ENCODE measurements at places on chromosomes 16 and 17.

- DNase-seq: no peak
These were observed 98.3 kb upstream of the MYOCD start for GRCh38 chr17:12567077-12568053.

GRCh38 chr16:88619859-88620815, 18.2 kb upstream of the IL17C start:
- peak; percentile 68 for DNase-seq

GRCh38 chr17:72862276-72862999, 230.1 kb downstream of the SLC39A11 start:
- DNase-seq: no peak

DNA sequence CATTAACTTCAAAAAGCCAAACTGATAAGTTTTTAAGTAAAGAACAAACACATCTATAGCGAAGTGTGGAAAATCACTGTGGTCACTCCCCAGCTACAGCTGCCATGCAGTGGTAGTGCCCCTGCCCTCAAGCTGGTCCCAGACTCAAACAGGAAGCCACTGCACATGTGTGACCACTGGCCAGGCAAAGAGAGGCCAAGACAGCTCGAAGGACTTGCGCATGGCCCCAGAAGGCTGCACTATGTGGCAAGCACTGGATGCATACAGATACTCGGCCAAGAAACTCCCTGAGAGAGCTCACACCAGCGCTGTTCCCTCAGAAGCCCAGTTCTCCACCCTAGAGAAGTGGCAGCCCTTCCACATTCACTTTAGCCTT, 82.4 kb downstream of the ANKRD11 start:
- no peak for DNase-seq

- no peak for DNase-seq
These were observed 74.7 kb downstream of the WIPI1 start for GRCh38 chr17:68382582-68383085.

- DNase-seq: no peak
These were observed 21.6 kb upstream of the TOB1 start for GRCh38 chr17:50887705-50888245.

GRCh38 chr17:51298508-51299371, 38.4 kb downstream of the UTP18 start:
- DNase-seq: no peak

DNA sequence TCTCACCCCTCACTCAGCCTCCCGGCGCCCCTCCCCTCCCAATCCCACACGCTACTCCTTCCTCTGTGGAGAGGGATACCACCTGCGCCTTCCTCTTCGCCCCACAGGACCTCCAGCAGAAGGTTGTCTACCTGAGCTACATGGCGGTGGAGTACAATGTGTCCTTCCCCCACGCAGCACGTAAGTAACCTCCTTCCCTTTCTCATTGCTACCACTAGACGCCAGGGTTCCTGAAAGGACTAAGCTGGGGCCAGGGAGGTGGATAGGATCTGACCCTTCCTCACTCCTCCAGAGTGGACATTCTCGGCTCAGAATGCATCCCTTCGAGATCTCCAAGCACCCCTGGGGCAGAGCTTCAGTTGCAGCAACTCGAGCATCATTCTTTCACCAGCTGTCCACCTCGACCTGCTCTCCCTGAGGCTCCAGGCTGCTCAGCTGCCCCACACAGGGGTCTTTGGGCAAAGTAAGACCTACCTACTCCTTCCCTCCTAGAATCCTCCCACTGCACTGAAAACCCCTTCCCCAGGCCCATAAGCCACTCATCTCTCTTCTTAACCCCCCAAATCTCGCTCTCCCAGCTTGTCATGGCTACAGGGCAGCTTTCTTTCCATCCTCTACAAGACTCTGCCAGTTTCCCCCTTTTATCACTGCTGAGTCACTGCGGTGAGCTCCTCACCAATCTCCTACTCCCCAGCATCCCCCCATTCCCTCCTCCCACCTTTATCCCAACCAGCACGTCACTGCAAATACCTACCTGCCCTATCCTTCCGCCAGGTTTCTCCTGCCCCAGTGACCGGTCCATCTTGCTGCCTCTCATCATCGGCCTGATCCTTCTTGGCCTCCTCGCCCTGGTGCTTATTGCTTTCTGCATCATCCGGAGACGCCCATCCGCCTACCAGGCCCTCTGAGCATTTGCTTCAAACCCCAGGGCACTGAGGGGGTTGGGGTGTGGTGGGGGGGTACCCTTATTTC, 1.5 kb downstream of the CD68 start:
- no peak for DNase-seq

DNA sequence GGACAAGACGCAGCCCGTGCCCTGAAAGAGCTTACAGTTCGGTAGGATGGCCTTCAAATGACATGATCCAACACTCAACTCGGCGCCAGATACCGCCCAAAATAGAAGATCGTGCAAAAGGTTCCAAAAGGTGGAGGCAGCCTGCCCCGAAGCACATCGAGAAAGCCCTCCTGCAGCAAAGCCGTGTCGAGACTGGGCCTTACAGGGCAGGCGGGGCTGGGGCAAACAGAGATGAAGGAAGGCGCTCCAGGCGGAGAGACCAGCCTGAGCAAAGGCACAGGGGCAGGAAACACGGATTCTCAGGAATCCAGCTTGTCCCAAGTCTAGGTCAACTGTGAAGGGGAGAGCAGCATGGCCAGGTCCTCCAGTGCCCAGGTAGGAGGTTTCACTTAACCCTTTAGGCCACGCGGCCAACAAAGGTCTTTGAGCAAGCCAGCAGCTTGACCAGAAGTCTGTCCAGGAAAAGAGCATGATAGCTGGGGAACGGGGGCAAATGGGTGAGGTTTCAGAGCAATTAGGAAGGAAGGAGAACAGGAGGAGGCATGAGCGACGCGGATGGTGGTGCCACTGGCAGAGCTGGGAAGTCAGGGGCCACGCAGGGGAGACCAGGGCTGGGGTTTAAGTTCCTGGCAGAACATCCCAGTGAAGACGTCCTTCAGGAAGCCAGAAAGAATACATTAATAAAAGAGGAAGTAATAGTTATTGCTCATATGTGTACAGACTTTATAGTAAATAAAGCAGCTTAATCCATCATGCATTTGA, 21.2 kb upstream of the EIF1 start:
- no peak for DNase-seq

DNA sequence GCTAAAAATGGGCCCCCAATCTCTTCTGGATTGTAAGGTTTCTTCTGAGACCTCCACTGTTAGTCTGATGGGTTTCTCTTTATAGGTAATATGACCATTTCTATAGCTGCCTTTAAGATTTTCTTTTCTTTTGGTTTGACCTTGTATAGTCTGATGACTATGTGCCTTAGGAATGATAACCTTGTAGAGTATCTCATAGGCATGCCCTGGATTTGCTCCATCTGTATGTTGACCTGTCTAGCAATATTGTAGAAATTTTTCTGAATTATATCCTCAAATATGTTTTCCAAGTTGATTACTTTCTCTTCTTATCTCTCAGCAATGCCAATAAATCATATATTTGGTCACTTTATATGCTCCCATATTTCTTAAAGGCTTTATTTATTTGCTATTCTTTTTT, 1403.8 kb upstream of the GOT2 start:
- DNase-seq: no peak

DNA sequence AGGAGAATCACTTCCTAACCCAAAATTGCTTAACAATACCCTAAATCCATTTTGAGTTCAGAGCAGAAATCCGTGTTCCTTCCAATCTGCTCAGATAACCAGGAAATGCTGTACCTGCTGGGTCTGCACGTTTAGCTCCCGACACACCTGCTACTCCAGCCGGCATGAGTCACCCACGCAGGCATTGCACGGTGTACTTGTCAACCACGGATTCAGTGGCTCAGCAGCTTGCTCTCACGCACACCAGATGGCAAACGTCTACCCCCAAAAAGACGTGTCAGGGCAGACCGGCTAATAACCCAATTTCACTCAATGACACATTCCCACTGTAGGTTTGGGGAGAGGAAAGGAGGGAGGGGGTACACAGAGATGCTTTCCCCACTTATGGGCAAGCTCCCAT, 468.1 kb downstream of the SOX9 start:
- no peak for DNase-seq

- no peak for DNase-seq
These were observed 235.7 kb downstream of the STX8 start for GRCh38 chr17:9339958-9340357.

- peak; percentile 4 for DNase-seq
These were observed 372.7 kb downstream of the SLC39A11 start for GRCh38 chr17:72719578-72720493.

- no peak for DNase-seq
These were observed 80.3 kb downstream of the FTO start for GRCh38 chr16:53784291-53784690.

- no peak for DNase-seq
These were observed 12.5 kb downstream of the ARL4D start for GRCh38 chr17:43411369-43411677.

GRCh38 chr17:27807567-27808470, 7.5 kb upstream of the NOS2 start:
- peak; percentile 45 for DNase-seq

GRCh38 chr17:4560837-4561256, 470 bp upstream of the GGT6 start:
- DNase-seq: no peak

DNA sequence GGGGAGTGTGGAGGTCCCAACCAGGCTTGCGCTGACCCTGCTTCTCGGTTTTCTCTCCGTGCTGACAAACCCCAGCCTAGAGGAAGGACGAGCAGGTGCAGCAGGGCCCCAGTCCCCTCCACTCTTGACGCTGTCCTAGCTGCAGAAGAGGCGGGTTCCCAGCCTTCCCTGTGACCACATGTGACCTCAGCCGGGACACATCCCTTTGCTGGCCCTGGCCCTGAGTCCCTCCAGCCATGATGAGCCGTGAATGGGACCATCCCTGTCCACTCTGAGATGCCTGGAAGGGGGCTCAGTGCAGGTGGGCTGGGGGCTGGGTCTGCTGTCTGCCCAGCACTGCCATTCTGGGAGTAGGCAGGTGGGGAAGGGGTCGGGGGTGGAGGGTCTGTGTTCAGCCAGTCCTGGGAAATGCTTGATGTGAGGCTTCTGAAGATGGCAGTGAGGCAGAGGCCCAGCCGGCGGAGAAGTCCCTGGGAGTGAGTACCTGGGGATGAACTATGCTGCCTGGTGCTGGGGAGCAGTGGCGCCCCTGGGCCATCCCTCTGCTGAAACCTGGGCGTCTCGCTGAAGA, 1.9 kb upstream of the TUBB3 start:
- no peak for DNase-seq

DNA sequence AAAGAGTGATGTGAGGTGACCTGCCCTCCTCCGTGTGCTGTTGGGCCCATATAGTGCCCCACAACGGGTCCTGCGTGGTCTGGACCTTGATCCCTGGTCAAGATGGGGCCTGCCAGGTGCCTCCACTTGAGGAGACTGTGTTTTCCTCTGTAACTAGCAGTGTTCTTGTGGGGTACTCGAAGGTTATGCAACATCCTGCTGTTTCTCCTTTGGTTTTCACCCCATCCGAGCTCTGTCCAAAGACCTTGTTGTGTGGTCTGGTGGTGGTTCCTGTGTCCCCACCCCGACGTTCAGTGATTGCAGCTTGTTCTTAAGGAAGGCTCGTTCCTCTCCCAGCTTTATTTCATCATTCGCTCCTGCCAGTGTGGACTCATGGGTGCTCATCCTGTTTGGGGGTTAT, 38.7 kb upstream of the ZNF750 start:
- no peak for DNase-seq
